ENCODE measurements at places on chromosomes 5 and 9.

- no peak for DNase-seq
Measured at GRCh38 chr5:8241558-8241957, 372.6 kb downstream of the MTRR start.

DNA sequence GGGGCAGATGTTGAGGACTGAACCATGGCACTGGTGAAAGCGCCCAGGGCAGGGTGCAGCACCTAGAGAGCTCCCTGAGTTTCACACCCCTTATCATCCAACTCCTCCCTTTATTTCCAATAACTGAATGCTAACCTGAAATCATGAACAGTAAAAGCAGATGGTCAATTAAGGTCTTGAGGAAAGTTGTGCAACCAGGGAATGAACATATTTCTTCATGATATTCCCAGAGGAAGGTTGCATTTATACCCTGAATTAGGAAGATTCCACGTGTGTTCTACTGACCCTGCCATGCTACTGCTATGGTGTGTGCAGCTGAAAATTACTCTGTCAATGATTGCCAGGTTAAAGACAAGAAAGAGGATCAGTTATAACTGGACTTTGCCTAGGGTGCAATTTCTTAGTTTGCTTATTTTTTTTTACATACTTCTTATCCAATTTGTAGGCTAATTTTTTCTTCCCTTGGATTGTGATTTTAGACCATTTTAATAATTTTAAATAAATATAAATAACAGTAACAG, 319.8 kb downstream of the SEMA5A start:
- no peak for DNase-seq

- no peak for DNase-seq
Measured at GRCh38 chr5:151580239-151580638, 10.9 kb downstream of the FAT2 start.

GRCh38 chr5:141763541-141763940, 81.5 kb upstream of the ARAP3 start:
- no peak for DNase-seq

All from suppressor macrophage (primary cell).